ENCODE measurements at places on chromosomes 6 and 20.

DNA sequence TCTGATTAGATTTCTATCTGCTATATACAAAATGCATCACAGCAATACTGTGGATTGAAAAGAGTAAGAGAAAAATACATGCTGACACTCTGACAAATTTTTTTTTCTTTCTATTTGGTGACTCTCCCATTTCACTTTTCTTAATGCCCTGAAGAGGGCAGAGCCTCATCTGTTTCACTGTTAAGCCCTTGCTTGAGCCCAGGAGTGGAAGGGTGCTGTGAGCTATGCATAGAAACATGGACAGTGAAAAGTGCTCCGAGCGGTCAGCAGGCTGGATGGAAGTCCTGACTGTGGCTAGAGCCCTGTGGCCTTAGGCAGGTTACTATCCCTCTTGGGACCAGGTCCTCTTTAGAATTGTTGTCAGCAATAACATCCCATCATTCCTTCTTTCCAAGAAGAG is 17.4 kb upstream of the CSE1L start:
- no peak for DNase-seq

DNA sequence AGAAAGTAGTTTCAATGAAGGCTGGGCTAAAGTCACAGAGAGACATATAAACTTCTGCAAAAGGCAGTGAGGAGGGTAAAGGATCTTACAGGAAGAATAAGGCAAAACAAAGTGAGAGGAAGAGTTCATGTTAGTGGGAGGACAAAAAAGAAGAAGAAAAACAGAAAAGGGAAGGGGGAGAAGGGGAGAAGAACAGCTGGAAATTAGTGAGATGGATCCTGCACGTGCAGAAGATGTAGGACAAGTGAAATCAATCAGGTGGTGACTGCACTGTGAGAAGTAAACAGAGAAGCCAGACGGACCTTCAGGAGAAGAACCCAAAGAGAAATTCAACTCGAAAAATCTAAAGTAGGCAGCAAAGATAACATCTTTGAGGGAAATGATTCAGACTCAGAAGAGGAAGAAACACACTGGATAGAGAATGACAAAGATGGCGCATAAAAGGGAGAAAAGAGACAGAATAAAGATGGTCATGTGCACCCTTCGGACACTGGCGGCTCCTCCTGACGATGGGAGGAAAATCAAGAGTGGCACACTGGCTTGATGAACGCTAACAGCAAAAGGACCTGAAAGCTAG is 105.9 kb downstream of the MYB start:
- DNase-seq = no peak

DNA sequence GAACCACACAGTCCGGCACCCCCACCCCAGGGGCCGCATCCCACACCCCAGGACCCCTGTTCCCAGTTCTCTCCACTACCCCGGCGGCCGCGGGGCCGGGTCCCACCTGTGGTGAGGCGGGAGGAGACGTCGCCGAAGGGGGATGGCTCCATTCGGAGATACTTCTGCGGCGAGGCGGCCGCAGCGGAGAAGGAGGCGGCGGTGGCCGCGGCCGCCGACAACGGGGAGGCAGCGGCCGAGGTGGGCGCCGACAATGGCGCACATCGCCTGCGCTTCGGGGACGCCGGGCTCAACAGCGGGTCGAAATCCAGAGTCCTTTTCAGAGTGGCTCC is 723 bp downstream of the AKIRIN2 start:
- peak; percentile 24 for DNase-seq

DNA sequence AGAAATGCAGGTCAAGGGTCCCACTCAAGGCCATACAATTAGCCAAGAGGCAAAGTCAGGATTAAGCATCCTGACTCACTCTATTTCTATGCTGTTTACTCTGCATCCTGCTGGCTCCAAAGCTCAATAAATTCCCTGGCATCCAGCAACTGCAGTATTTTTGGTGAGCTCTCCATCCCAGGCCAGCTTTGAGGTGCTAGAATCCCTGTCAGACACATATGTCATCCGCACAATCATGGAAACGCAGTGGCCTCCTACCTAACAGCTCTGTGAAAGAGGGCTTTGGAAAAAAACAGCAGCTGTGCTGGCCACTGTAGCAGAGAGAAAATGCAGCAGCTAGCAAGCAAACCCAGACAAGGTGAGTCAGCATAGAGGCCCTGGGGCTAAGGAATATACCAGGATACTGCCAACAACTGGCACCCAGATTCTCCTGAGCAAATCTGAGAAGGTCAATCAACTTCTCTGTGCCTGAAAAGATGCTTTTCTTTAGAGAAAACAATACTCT is 58.4 kb downstream of the ANKEF1 start:
- no peak for DNase-seq

DNA sequence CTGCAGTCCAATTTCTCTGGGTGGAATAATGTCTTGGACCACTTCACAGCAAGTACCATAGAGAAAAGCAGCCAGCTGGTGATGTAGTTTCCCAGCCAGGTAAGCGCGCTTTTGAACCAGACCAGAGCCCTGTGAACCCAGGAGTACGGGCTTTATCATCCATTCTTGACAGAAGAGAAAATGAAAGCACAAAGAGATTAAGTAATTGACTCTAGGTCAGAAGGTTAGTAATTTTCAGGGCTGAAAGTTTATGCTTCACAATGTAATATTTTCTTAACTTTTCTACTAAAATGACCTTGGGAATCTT is 7.1 kb upstream of the UST start:
- DNase-seq = no peak

DNA sequence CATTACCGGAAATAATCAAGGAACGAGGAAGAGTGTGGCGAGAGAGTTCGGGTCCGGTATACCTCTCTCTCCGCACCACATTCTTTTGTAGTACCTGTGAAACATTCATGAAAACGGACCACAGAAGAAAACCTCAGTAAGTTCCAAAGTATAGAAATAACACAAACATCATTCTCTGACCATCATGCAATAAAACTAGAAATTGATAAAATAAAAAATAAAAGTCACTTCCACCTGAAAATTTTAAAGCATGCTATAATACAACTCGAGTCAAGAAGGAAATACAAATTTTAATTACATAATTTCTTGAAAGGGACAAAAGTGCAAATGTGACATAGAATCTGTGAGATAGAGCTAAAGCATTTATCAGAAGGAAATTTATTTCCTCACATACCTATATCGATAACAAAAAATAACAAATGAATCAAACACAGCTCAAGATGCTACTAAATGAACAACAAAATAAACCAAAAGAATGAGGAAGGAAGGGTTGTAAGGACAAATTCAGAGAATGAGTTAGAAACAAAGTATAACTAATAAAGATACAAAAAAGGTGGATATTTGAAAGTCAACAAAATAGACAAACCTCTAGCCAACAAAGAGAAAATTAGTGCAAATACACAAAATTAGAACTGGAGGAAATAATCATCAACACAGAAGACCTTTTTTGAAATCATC is 84.2 kb downstream of the TRIM27 start:
- DNase-seq = no peak

GRCh38 chr6:5846889-5847288 is 159.8 kb downstream of the NRN1 start:
- DNase-seq = no peak

GRCh38 chr6:89555806-89556205 is 82.7 kb downstream of the LYRM2 start:
- DNase-seq = no peak

DNA sequence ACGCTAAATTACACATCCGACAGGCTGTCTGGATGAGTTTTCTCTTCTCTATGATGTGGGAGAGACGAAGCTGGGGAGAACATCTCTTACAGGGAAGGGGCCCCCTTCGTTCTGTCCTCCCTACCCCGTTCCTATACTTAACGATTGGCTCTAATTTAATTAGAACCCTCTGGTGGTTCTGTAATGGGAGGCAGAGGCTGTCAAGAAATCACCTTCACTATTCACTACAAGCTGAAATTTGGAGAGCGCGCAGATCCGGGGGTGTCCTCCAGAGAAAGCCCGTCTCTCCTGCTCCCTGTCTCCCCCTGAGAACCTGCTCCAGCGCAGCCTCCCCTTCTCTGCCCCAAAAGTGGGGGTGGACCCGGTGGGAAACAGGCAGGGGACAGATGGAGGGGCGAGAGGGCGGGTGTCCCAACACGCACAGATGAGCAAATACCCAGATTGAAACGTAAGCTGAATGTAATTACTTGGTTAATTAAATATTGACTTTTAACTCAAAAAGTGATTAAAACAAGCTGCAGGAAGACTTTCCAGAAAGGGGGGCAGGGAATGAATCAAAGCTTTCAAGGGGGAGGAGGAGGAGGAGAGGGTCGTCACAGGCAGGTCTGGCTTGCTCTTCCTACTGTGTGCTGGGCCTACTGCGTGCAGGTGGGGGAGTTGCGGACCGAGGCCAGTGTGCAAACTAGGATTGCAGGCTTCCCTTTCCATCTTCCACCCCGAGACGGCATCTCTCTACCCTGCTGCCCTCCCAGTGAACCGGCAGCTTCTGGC is 1.3 kb downstream of the SULF2 start:
- DNase-seq = no peak

DNA sequence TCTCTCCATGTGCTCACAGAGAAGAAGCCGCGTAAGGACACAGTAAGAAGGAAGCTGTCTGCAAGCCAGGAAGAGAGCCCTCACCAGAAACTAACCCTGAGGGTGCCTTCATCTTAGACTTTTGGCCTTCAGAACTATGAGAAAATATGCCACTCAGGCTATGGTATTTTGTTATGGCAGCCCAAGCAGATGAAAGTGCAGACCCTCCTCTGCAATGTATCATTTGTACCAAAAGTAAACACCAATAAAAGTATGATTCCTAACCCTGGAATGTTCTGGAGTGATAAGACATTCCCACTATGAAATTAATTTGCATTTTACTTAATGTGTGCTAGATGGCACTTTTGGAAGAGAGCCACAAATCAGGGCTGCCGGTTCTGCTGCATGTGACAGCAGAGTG is 594.3 kb downstream of the UTRN start:
- DNase-seq = no peak

- no peak for DNase-seq
Observed at GRCh38 chr20:43631598-43631997, 35.3 kb upstream of the MYBL2 start.

GRCh38 chr6:169702840-169703246 is 917 bp downstream of the C6orf120 start:
- DNase-seq = no peak

GRCh38 chr6:159555082-159555875 is 137.8 kb downstream of the SOD2 start:
- no peak for DNase-seq

DNA sequence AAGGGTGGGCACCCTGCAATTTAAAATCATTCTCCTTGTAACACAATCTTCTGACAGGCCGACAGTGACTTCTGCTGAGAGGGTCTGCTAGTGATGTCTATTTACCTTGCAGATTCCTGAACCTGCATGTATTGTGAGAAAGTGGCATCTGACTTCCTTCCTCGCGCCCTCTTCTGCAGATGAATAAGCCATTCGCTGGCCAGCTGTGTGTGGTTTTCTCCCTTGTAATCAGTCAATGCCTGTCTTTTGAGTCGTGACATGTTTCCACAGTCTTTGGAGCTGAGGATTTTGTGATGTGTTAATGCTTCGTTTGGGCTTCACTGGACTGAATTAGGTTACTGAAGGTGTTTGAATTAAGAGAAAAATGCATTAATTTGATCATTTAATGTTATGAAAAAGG is 125.3 kb downstream of the GRM1 start:
- DNase-seq = no peak

GRCh38 chr6:41122373-41122772 is 31.8 kb downstream of the TREML1 start:
- no peak for DNase-seq

DNA sequence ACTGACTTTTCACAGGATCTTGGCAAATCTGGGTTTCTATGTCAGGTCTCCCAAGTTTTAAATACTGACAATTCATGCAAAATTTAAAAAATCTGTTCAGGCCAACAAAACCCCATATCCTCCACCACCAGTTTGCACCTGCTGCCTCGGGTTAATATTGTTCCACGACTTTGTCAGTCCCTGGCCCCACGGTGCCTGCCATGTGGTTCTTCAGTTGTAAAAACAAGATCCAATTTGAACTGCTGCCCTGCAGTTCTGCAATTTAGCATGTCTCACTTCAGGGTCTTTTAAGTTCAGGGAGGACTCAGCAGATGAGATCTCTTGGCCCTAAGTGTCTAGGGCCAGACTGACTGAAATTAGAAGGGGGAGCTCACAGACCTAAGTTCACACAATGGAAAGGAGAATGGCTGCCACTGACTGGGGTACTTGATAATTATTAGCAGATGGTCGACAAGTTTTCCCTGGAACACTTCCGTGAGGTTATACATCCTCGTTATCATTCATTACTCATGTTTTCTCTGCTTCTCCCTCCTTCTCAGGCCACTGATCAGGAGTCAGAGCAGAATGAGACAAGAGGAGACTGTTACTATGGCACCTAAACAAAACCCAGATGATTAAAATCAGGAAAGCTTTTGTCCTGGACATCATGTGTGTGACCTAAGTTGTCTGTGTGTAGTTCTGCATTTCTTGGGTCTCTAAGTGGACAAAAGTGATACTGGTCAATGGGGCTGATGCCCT is 223.6 kb downstream of the KIF16B start:
- DNase-seq = no peak

DNA sequence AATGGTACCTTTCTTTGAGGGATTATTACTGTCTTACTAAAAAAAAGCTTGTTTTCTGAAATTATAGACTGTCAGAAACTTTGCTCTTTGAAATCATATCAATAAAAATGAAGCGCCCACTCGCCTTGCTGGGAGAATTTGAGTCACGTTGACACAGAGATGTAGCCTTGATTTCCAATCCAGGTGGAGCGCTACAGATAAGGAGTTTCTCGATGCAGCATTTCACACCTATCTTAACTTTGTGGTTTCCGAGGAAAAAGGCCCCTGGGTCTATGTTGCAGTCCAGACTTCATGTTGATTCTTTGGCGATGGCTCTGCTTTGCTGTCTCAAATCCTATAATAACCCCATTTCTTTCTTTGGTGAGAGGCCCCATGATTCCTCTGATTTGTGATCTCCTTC is 158.1 kb upstream of the ARG1 start:
- no peak for DNase-seq

GRCh38 chr6:144659202-144660182 is 374.4 kb downstream of the UTRN start:
- DNase-seq = no peak

GRCh38 chr20:60837173-60837770 is 414.8 kb upstream of the CDH4 start:
- no peak for DNase-seq

GRCh38 chr20:60192326-60192725 is 234.1 kb downstream of the CDH26 start:
- DNase-seq = no peak

DNA sequence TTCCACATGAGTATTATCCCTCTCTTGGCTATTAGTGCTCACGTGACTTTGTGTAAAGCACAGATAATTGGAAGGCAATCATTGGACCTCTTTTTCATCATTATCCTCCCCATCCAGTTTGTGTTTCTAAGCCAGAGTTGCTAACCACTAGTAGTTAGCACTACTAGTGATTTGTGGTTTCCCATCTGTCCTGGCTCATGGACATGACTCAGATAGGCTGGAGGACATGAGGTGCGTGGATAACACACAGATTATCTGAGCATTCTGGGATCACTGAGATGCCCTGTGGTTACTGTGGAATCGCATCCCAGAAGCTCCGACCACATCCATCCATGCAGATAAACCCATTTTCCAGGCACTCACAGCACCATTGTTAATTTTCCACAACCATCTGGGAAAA is 123.8 kb upstream of the NAA20 start:
- DNase-seq = no peak

All from stimulated activated CD4-positive, alpha-beta T cell treated with anti-CD3 and anti-CD28 coated beads, Interleukin-15, amount 100 ng/mL, for 1 hour (primary cell).